ENCODE measurements at places on chromosomes 1 and 21.

DNA sequence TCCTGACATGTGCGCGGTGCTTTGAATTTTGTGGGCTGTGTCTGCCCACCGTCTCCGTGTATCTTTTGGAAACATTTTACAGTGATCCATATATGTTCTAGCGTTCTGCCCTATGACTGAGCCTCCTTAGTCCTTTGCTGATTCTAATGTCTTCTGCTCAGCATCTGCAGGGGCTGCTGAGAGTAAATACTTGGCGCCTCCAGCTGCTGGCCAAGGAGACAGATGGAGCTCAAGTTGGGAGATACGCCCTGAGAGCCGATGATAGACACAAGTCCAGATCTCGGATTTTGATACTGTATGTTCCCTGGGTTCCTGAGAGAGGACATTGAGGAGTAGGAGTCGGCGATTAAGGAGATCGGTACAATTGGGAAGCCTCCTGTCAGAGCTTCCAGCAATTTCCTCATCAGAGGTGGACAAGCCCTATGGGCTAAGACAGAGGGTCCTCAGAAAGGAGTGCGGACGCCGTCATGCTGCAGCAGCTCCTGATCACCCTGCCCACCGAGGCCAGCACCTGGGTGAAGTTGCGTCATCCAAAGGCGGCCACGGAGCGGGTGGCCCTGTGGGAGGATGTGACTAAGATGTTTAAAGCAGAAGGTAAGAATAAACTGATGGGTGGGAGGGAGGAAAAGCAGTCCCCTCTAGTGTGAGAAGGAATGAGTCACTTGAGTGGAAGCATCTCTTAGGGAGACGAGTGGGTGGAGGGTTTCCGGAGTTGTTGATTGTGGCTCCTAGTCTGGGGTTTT lies 390 bp downstream of the ZFP69B start:
- DNase-seq = peak; percentile 17

- DNase-seq = no peak
Measured at GRCh38 chr1:233393084-233393840, 65.7 kb downstream of the MAP3K21 start.

GRCh38 chr1:77975386-77975785 lies 3.5 kb downstream of the FUBP1 start:
- DNase-seq = no peak

- no peak for DNase-seq
Measured at GRCh38 chr1:119327450-119328155, 41.0 kb upstream of the HAO2 start.

DNA sequence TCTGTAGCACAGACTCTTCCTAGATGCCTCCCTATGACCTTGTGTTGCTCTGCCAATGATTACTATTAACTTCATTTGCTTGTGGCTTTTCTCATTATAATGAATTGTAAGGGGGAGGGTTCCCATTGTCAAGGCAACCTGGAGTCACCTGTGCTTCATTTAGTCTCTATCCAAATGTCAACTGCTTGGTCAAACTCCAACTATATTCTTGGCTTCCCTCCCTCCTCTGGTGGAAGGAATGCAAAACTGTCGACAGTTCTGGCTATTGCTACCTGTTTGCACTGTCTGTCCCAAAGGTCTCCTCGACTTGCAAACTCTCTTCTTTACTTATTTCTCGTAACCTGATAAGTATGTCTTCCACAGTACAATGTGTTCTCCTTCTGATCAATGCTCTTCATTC lies 100.3 kb downstream of the CACNA1E start:
- no peak for DNase-seq

- no peak for DNase-seq
Measured at GRCh38 chr1:86068841-86069756, 87.5 kb downstream of the COL24A1 start.

DNA sequence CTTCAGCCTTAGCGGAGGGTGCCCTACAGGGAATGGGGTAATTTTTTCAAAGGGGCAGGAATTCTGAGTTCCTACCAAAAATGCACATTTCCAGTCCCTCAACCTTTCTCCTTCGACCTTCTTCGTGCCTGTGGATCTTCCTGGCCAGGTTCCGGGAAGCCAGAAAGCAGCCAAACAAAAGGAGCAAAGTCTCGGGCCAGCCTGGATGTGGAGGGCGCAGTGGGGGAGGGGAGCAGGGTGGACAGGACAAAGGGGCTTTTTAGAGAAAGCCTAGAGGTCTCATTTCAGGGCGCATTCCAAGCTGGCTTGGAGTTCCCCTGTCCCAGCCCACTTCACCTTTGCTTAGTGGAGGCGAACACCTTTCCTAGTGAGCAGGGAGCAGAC lies 2.9 kb upstream of the INAVA start:
- DNase-seq = no peak

DNA sequence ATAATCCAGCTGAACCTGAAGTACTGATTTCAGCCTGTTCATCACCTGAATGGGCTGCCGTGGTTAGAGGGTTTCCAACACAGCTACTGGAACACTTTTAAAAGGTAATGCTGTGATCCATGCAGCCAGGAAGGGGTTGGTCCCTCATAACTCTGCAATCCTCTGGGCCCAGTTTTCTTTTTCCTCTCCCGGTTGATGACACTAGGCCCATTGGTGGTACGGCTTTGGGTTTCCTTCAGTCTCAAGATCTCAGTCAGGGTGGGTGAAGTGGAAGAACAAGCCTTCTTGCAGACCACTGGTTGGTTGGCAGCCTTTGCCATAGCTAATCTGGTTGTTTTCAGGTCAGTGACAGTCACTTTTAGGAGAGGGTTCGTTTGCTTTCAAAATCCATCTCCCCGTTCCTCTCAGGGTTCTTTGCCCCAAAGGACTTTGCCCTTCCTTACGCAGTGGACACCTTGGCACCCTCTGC lies 502 bp upstream of the SLC35A3 start:
- DNase-seq = no peak

DNA sequence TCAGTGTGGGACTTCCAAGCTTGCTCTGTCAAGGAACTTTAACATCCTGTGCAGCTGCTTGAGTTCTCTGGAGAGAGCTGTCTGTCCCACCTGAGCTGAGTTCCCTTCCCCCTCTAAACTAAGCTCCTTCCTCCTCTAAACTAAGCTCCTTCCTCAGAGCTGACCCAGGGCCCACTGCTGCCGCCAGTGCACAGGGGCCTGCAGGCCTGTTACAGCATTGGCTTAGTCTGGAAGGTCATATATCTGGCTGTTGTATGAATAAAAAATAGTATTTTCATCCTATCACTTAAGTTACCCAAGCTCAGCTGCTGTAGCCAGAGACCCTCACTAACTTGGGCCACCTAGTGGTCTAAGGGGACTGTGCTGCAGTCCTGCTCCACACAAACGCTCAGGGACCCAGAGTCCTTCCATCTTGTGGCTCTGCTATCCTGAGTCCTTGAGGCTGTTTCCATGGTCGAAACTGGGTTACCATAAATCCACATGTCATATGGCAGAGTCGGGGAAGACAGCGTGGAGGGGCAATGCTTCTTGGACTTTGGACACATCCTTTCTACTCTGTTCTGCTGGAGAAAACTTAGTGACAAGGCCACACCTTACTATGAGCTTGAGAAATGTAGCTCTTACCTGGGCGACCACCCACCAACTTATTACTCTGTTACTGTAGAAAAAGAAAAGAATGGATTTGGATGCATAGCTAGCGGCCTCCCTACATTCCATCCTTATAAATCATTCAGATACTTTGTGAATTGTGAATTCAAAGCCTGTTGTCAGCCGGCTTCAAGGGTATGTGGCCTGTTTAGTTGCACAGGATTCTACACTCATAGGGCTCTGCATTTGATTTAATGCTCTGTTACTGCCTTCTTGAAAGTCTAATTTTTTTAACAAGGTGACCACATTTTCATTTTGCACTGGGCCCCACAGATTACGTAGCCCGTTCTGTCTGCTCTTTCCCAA lies 71.4 kb upstream of the GCLM start:
- DNase-seq = no peak

- no peak for DNase-seq
Measured at GRCh38 chr1:86993269-86993985, 79.0 kb downstream of the HS2ST1 start.

GRCh38 chr1:200015811-200016210 lies 11.7 kb upstream of the NR5A2 start:
- no peak for DNase-seq

GRCh38 chr1:14181191-14181795 lies 417.2 kb upstream of the KAZN start:
- no peak for DNase-seq

DNA sequence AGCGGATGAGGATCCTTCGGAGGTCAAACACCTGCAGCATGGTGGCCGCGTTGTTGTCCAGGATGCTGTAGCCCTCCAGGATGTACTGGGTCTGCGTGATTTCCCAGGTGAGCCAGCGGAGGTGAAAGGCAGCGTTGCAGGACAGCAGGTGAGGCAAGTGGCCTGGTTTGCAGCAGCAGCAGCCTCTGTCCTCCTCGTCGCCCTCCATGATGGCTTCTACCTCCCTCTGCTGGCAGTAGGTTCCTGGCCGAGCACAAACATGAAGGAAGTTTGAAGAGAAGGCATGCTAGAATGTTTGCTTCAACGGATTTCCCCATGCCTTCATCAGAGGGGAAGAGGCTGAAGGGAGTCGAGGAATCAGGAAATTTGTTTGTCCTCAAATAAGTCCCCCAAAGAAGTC lies 74.7 kb downstream of the NTPCR start:
- no peak for DNase-seq

GRCh38 chr1:212816567-212817278 lies 25.0 kb downstream of the TATDN3 start:
- no peak for DNase-seq

DNA sequence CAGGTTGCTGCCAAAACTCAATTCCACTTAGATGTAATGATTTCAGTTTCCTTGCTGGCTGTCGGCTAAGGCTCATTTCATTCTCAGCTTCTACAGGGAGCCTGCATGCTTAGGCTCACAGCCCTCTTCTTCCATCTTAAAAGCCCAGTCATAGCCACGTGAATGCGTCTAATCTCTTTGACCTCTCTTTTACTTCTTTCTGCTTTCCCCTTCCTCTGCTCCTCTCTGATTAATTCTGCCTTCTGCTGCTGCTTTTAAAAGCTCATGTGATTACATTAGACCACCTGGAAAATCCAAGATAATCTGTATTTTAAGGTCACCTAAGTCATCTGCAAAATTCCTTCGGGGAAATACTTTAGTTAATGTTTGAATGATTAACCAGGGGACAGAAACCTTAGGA lies 812.8 kb upstream of the BRINP3 start:
- DNase-seq = no peak

- no peak for DNase-seq
Measured at GRCh38 chr1:46334030-46334384, 6.6 kb upstream of the NSUN4 start.

- DNase-seq = peak; percentile 67
Measured at GRCh38 chr1:44405031-44405797, at the start of gene RNF220. RNF220 (plus strand) TSS chr1:44405255.

DNA sequence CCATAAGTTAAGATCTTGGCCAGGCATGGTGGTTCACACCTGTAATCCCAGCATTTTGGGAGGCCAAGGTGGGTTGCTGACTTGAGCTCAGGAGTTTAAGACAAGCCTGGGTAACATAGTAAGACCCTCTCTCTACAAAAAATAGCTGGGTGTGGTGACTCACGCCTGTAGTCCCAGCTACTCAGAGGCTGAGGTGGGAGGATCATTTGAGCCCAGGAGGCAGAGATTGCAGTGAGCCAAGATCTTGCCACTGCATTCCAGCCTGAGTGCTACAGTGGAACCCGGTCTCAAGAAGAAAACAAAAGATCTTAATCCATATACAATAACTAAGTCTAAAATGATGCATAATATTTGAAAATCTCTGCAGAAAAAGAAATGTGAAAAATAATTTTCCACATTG lies 165.5 kb upstream of the NR5A2 start:
- DNase-seq = no peak

DNA sequence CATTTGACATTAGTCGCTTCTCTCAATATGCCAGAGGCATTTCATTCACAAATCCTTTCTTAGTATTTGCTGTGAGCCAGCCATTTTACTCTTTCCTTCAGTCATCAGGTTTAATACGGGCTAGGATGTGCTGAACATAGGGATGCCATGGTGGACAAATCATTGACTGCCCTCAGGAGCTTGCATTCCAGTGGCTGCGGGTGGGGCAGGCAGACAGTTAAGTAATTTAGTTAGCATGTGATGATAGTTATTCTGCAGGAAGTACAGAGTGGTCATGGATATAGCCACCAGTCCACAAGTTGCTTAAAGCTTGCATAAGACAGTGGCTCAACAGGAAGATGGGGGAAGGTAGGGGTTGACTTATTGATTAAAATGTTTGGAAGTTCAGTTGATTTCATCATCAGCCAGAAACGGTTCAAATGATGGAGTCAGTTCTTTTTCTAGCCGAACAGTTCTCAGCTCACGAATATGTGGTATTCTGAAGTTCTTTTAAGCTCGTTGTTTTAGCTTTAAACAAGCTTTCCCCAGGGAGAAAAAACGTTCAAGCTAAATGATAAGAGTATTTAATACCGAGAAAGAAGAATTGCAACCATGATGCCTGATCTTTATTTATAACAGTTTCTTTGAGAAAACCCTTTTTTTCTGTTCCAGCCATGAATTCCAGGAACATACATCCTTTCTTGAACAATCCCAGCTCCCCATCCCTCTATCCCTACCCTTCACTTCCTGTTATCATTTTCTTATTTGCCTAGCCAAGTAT lies 1.4 kb downstream of the SLC22A15 start:
- DNase-seq = no peak

- DNase-seq = no peak
Measured at GRCh38 chr1:113058941-113059706, 13.9 kb upstream of the LRIG2 start.

- DNase-seq = peak; percentile 3
Measured at GRCh38 chr1:202852163-202852904, 36.6 kb downstream of the RABIF start.

- DNase-seq = no peak
Measured at GRCh38 chr1:8424539-8425116, 106.7 kb downstream of the SLC45A1 start.

GRCh38 chr1:17342014-17342441 lies 30.0 kb upstream of the PADI6 start:
- DNase-seq = no peak

- no peak for DNase-seq
Measured at GRCh38 chr1:89081005-89081404, 16.0 kb upstream of the GBP1 start.

DNA sequence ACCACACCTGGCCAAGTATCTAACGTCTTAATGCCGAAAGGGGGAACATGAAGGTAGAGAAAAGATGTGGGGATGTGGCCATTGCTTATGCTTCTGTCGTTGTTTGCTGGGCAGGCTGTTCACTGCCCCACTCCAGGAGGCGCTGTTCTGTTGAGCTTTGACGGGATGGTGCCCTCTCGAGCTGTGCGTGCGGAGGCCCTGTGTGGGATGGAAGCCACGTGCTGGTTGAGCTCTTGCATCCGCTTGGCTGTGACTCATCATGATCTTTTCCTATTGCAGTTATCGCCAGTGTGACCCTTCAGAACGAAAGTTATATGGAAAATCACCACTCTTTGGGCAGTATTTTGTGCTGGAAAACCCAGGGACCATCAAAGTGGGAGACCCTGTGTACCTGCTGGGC lies 26.3 kb downstream of the MTARC1 start:
- no peak for DNase-seq

GRCh38 chr21:33196941-33197374 lies 32.8 kb upstream of the IFNAR2 start:
- peak; percentile 83 for DNase-seq

GRCh38 chr1:97204468-97204867 lies 482.9 kb downstream of the PTBP2 start:
- no peak for DNase-seq

- no peak for DNase-seq
Measured at GRCh38 chr1:156845055-156845952, 13.6 kb downstream of the INSRR start.

Data from NCI-H2171 (cell line).